ENCODE measurements at places on chromosomes 7 and 10.

DNA sequence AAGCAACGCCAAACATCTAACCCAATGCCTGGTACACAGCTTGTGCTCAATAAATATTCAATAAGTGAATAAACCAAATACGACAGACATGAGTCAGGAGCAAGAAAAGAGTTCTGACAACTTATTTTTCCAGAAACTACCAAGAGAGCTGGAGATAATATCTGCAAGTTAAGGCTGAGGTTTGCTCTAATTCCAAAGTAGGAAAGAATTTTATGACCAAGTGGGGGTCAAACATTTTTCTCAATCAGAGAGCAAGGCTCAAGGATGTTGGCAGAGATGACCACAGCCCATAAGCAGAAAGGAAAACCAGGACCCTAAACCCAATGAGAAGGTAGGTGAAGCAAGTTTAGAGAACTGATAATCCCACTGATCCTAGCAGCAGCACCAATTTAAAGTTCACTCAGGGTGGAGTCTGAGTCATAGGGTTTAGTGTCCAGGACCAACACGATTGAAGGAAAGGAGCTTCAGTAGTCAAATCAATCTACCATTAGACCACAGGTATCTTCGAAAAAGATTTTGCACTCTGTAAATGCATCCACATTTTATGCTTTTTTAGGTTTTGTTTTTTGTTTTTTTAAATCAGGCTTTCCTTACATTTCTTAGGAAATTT, 49.3 kb upstream of the KCNIP2 start:
- DNase-seq, result no peak

DNA sequence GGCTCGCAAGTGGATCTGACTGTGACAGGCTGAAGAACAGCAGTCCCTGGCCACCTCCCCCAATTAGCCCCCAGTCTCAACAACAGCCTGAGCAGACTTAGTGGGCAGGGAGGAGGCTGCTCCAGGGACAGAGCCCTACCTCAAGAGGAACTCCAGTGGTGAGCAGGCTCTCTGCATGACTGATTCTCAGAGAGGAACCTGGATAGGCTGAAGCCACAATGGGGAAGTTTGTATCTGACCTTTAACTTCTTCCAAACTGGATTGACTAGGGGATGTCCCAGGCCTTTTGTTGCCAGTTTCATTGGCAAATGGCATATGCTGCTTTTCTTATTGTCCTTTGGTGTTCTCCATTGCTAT, 93.0 kb downstream of the ARHGAP22 start:
- no peak for DNase-seq

- no peak for DNase-seq
Measured at GRCh38 chr7:98212532-98213041, 1.3 kb downstream of the BHLHA15 start.

GRCh38 chr7:74023092-74023536, 4.9 kb upstream of the ELN start:
- DNase-seq, result no peak

Data from stimulated activated CD8-positive, alpha-beta memory T cell treated with anti-CD3 and anti-CD28 coated beads, Interleukin-4, amount 100 ng/mL, for 4 hours (primary cell).